Eye (tissue), 1 donor: ENCODE measurements at places on chromosomes 3 and 15.

GRCh38 chr3:158405507-158405906 is 165.5 kb upstream of the MLF1 start:
- DNase-seq = no peak

DNA sequence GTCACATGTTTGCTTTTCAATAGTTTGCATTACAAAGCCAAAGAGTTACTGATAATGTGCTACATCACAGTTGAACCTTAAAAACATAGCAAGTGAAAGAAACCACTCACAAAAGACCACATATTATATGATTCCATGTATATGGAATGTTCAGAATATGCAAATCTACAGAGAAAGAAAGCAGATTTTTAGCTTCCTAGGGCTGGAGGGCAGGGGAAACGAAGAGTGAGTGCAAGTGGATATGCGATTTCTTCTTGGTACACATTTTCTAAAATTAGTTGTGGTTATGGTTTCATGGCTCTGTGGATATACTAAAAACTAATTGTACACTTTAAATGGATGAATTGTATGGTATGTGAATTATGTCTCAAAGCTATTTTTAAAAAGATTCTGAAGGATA is 4.0 kb upstream of the GBE1 start:
- DNase-seq = no peak

GRCh38 chr3:45660567-45660901 is 28.7 kb upstream of the SACM1L start:
- no peak for DNase-seq

GRCh38 chr15:55736756-55737155 is 6.2 kb downstream of the PRTG start:
- no peak for DNase-seq

DNA sequence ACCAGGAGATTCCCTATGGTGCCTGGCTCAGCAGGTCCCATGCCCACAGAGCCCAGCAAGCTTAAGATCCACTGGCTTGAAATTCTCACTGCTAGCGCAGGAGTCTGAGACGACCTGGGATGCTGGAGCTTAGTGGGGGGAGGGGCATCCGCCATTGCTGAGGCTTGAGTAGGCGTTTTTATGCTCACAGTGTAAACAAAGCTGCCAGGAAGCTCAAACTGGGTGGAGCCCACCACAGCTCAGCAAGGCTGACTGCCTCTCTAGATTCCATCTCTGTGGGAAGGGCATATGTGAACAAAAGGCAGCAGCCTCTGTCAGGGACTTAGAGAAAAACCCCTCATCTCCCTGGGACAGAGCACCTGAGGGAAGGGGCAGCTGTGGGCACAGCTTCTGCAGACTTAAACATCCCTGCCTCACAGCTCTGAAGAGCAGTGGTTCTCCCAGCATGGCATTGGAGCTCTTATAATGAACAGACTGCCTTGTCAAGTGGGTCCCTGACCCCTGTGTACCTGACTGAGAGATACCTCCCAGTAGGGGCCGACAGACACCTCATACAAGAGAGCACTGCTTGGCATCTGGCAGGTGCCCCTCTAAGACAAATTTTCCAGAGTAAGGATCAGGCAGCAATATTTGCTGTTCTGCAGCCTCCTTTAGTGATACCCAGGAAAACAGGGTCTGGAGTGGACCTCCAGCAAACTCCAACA is 231.5 kb upstream of the SETMAR start:
- no peak for DNase-seq

- no peak for DNase-seq
Measured at GRCh38 chr3:43506644-43507043, 115.2 kb downstream of the ANO10 start.

DNA sequence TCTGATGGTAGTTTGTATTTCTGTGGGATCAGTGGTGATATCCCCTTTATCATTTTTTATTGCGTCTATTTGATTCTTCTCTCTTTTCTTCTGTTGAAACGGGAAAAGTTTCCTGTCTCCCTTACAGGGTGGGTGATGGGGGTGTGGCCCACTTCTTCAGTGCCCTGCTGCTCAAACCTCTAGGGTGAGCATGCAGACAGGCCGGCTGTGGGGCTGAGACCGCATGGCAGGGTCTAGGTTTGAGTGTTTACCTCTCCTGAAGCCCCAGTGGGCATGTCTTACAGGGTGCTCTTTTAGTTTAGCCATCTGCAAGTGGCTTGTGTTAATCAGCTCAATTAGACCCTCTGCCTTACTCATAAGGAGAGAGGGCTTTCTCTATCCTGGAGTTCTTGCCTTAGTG is 450.0 kb upstream of the EPHA3 start:
- DNase-seq = no peak

DNA sequence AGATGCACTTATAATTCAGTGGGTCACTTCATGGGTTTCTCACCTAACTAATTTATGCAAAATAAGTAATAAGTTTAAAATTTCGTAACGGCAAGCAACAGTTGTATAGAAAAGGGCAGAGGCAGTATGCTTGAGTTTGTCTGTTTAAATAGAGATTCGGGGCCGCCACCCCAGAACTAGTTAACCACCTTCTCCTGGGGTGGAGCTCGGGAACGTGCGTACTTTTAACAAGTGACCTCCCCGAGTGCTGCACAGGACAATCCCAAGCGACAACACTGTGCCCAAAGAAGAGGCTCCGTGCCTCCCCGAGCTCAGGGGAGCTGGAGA is 439 bp downstream of the SSR3 start:
- no peak for DNase-seq

DNA sequence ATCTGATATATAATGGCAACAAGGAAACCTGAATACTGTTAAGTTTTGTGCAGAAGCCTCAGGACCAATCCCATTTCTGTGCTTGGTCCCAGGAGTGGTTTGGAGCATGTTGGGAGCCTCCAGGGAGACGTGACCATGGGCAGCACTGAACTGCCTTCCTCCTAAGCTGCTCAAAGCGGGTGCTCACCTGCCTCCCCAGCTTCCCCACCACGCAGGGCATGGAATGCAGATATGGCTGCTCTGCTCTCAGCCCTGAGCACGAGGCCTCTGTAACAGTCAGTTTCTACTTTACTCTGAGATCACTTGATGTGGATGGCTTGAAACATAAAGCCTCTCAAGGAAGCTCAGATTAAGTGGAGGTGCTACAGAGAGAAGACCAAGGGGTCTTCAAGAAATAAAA is 49.3 kb downstream of the MESD start:
- DNase-seq = no peak

DNA sequence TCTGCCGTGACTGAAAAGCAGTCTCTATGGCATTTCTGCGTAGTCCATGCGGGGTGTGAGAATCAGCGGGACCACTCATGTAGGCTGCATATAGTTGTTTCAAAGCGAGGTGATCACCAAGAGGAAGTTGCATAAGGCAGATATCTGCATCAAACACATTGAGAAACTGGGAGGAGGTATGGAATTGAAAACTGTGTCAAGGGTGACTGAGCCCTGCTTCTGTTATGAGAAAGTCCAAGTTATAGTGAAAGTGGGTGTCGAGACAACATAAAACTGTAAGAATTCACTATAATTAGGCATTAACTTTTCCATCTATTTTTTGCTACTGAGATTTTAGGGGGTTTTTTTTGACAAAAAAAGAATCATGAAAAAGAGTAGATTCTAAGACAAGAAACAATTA is 109.3 kb downstream of the ZIC1 start:
- no peak for DNase-seq

GRCh38 chr3:29514912-29515311 is 234.0 kb downstream of the RBMS3 start:
- no peak for DNase-seq

DNA sequence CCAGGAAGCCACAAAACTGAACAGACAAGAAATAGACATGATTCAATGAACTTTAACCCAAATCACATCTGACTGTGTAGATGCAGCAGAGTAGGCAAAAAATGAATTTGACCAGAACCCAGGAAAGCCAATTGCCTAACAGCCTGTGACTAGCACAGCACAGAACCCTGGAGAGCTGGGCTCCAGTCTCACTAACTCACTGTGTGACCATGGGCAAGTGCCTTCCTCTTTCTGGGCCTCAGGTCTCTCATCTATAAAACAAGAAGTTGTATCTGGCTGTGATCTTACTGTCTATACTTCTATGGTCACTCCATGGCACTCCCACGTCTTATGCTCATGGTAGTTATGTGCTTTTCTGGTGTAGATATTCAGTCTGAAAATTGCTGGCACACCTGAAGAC is 48.1 kb upstream of the USP3 start:
- no peak for DNase-seq

DNA sequence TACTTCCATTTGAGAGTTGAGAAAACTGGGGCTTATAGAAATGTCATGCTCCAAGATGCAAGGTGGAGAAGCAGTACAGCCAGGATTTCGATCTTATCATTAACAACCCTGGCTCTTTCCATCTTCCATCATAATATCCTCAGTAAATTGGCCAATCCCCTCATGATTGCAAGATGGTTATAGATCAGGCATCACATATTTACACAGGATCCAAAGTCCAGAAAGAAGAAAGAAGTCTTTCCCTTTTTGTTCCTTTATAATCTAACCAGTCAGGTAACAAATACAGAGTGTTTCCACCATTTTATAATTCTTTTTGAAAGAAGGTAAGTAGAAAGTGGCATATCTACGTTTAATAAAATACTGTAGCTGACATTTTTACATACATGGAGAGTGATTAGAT is 29.7 kb downstream of the CNTN3 start:
- DNase-seq = no peak

DNA sequence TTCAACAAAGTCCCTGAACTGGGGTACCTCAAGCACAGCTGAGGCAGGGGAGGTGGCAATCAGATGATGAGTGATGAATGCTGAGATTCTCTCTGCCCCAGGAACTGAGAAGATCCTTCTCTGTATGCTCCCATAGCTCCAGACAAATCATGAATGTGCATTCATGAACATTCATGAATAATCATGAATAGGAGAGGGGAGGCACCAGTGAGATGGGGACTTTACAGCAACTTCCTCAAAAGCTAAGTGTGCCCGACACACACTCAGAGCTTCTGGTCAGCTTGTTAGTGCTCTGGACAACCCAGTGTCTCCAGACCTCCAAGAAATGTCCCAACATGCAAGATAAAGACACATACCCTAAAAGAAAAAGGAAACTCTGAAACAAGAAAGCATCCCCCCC is 24.3 kb downstream of the LRRC2 start:
- DNase-seq = no peak

DNA sequence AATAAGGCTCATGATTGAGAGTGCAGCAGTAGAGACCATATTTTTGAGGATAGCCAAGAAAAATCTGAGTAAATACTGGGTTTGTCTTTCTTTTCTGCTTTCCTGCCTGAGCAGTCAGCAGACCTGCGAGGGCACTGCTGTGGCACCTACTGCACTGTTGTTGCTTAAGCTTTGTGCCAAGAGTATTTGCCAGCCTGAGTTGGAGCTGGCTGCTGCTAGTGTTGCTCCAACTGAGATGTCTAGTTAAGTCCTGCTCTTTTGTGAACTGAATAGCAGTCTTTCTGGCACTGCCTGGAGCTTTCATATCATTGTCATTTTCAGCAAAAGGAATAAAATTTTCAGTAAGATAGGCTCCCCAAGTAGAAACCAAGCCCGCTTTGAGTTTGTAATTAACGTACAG is 214.5 kb upstream of the P2RY1 start:
- DNase-seq = no peak

- DNase-seq = no peak
Measured at GRCh38 chr3:189372243-189372642, 200.5 kb downstream of the TPRG1 start.

- DNase-seq = no peak
Measured at GRCh38 chr3:13159890-13160289, 86.7 kb upstream of the IQSEC1 start.

GRCh38 chr15:85988741-85989140 is 90.9 kb upstream of the AGBL1 start:
- DNase-seq = no peak

- no peak for DNase-seq
Measured at GRCh38 chr3:35789042-35789831, 149.9 kb downstream of the ARPP21 start.

GRCh38 chr15:33113666-33114373 is 80.7 kb downstream of the FMN1 start:
- DNase-seq = no peak

- DNase-seq = peak; percentile 52
Measured at GRCh38 chr15:101048176-101048575, 129.0 kb downstream of the LRRK1 start.

GRCh38 chr3:128500556-128500955 is 7.6 kb upstream of the GATA2 start:
- DNase-seq = no peak

GRCh38 chr3:162710332-162711112 is 1213.9 kb downstream of the OTOL1 start:
- no peak for DNase-seq

GRCh38 chr3:159766563-159767185 is 222.0 kb upstream of the IL12A start:
- DNase-seq = peak; percentile 54

DNA sequence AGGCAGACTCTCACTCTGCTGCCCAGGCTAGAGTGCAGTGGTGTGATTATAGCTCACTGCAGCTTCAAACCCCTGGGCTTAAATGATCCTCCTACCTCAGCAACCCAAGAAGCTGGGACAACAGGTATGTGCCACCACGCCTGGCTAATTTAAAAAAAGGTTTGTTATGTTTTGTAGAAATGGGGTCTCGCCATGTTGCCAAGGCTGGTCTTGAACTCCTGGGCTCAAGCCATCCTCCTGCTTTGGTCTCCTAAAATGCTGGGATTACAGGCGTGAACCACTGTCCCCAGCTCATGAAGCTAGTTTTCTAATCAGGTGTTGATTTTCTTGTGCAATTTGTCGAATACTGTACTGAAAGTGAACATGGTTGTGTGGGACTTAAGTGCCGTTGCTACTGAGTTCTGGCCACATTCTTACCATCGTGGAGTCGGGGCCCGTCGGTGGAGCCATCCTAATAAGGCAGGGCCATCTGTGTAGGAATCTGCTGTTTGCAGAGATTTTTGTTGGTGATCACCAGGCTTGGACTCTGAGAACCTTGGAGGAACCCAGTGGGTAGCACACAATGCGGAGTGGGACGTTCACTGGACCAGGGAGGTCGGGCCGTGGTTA is 193.2 kb downstream of the GOLGA6L6 start:
- no peak for DNase-seq

GRCh38 chr15:67902579-67903009 is 62.7 kb upstream of the RNU6-1 start:
- no peak for DNase-seq

- DNase-seq = peak; percentile 77
Measured at GRCh38 chr15:89335298-89336041, 846 bp upstream of the POLG start.

DNA sequence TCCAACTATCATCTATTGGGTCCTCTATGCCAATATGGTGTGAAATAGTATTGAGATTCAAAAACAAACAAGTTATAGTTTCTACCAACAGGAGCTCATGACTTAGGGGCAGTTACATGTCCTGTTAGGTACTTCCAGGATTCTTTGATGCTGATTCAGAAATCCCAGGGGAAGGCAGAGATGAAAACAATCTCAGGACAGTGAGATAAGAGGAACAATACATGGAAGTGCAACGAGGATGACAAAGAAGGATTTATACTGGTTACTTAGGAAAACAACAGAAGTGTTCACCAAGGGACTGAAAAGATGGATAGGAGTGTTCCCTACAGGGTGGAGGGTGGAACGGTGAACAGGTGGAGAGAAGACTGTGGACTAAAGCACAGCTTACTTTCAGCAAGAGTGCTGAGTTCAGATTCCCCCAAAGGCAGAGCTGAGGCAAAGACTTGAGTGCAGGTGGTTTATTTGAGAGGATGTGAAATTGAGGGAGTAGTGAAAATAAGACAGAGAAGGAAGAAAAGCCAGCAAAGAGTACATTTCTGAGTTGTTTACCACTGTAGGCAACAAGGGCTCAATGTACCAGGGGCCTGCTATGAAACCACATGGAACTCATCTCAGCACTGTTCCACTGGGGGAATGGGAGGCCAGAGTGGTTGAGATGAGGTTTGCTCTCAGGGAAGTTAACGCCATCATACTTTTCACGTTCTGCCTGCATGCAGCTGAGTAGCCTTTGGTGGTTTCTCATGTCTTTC is 68.1 kb downstream of the TRIM69 start:
- DNase-seq = no peak
